ENCODE measurements at places on chromosomes 16 and 17.

DNA sequence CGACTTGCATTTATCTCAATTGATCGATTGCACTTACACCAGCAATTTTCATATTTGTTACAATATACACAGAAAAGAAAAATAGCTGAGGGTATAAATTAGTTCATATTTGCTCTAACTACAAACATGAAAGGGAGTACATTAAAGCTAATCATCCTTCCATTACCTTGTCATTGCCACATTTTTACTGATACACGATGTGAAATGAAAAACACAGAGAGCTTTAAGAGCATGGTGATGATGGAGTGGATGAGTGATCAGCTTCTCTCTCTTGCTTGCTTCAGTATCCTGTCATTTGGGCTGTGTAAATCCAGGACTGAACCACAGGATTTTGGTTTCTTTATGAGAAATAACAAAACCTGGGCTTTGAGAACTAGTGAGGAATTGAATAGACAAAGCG lies 1207.5 kb upstream of the GOT2 start:
- no peak for DNase-seq

DNA sequence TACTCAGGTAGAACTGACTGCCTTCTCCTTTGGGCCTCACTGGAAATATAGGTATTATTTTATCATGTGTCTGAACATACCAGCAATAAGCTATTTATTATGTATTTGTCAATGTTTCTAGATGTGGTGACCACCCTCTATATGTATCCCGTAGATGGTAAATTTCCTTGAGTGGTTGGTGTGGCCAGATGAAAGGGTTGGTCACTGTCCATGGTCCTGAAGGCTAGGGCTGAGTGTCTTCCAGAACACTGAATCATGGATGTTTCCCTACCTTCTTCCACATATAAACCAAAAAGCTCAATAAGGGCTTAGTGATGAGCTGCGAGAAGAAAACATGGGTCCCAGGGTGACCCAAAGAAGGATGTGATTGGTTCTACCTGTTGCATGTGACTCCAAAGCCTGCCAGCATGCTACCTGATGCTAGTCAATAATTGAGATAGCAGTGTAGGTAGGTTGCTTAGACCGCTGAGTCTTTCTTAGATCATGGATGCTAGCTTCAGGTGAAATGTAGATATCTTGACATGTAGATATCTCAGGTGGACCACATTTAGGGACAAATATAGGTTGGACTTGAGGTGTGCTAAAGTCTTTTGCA lies 150.3 kb downstream of the ASIC2 start:
- peak; percentile 33 for DNase-seq

DNA sequence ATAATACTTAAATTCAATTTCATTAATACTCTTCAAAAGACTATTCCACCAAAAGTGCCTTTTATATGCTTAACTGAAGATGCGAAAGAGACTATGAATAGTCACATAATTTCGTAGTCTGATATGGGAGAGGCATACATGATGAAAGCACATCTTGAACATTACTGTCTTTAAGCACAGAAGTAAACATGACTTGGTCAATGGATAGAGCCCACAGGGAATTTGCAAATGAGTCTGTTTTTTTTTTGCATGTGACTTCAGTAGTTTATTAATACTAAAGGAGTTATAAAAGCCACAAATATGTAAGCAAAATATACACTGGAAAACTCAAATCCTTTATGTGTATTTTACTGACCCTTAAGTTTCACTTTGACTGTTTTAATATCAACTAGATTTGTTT lies 15.9 kb downstream of the ADPRM start:
- DNase-seq: no peak

DNA sequence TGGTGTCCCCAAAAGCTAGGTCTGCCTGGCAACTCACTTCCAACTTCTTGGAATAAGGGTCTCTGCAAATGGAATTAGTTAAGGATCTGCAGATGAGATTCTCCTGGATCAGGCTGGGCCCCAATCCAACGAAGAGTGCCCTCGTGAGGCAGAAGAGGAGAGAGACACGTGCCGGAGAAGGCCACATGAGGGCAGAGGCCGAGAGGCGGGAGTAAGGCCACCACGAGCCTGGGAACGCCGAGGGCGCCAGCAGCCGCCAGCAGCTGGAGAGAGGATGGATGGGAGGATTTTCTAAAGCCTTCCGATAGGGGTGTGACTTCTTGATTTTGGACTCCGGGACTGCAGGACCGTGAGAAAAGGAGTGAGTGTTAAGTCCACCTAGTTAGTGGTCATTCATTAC lies 76.3 kb downstream of the JPH3 start:
- no peak for DNase-seq

- no peak for DNase-seq
These were observed 16.5 kb downstream of the KATNIP start for GRCh38 chr16:27566417-27566816.

DNA sequence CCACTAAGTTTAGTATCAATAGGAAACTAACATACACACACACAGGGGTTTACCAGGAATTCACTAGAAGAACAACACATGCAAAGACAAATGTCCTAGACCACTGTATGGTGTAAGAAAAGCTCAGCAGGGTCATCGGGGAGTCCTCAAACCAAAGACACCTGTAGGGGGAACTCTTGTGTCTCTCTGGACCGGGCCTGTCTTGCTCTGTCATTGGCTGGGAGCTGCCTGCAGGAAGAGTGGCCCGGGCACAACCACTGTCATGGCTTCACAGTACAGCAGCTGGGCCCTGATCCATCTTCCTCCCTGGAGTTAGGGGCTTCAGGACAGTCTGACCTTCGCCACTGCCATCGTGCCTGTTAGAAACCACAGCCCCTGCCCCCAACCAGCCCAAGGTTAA lies 263.6 kb upstream of the DYNLRB2 start:
- no peak for DNase-seq

GRCh38 chr16:4693956-4694641 lies 737 bp downstream of the NUDT16L1 start:
- peak; percentile 87 for DNase-seq

- peak; percentile 62 for DNase-seq
These were observed 236.6 kb downstream of the MRTFB start for GRCh38 chr16:14307527-14308367.

- DNase-seq: no peak
These were observed 157.4 kb downstream of the WWOX start for GRCh38 chr16:78256686-78257375.

GRCh38 chr16:11871193-11871592 lies 19.9 kb upstream of the RSL1D1 start:
- DNase-seq: no peak

DNA sequence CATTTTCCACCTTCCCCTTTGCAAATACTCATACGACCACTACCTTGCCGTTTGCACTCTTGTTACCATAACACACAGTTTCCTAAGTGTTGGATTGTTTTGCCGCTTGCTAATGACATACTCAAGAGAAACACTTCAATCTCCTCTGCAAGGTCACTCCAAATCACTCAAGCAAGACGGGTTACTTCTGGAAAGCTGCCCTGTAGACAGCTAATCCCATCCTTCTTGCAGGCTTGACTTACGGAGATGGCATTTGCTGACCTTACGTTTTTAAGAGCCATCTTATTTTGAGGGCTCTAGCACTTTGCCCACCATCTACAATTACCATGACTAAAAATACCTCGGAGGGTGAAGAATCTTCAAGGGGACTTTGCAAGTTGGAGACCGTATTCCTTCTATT lies 46.2 kb downstream of the MYH3 start:
- DNase-seq: no peak

DNA sequence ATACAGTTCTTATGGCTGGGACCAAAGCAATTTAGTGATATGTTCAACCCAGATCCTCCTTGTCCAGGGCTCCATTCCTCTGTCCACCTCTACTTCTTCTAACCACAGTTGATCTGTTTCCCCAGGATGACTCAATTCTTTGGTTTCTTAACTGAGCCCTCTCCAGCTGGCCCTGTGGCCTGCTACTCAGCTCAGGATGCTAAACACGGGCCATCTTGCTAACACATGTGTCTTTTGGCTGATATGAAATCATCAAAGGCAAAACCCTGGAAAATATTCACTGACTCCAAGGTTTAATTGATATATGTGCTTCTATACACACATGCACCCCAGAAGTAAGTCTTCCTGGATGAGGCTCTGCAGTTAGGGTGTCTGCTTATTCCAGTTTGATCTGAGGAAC lies 43.8 kb downstream of the SHISA6 start:
- no peak for DNase-seq

DNA sequence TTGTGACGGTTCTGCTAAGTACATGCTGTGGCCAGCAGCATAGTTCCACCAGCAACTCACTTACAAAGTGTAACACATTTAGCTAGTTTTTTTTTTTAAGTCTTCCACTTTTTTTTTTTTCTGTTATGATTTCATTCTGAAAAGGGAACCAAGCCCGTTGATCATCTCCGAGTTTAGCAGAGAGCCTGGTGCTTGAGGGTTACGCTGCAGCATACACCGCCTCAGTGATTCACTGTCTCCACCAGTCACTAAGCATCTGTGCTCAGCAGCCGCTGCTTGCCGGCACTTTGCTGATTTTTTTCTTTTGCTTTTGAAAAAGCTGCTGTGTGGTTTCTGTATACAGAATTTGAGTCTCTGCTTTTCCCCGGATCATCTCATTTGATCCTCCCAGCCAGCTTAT lies 194.5 kb upstream of the CDH13 start:
- peak; percentile 48 for DNase-seq

GRCh38 chr17:14308965-14309879 lies 8.3 kb downstream of the HS3ST3B1 start:
- peak; percentile 97 for DNase-seq

GRCh38 chr16:79703066-79703465 lies 102.5 kb upstream of the MAF start:
- DNase-seq: no peak

- DNase-seq: peak; percentile 45
These were observed 221.3 kb upstream of the KCNJ16 start for GRCh38 chr17:69853541-69854224.

- DNase-seq: no peak
These were observed 34.5 kb upstream of the USP22 start for GRCh38 chr17:21077281-21077680.

GRCh38 chr16:89701425-89702406 lies at the start of gene SPATA2L:
TSS of gene SPATA2L (minus strand) at chr16:89701705. CDS start at chr16:89701232, 473 bp downstream.
- peak; percentile 95 for DNase-seq

DNA sequence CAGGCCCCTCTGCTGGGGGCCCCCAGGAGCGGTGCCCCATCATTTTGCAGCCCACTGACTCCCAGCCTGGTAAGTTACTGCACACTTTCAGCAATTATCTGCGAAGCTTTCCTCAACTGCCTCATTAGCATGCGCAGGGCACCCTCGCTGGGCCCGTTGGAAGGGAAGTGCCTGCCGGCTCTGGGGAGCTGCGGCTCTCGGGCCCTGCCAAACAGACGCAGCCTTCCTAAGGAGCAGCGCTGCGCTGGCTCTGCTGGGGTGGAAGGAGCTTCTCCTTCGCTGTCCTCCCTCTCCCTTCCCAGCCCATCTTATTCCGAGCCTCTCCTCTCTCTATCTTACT lies 71.0 kb downstream of the RBBP6 start:
- DNase-seq: peak; percentile 73

DNA sequence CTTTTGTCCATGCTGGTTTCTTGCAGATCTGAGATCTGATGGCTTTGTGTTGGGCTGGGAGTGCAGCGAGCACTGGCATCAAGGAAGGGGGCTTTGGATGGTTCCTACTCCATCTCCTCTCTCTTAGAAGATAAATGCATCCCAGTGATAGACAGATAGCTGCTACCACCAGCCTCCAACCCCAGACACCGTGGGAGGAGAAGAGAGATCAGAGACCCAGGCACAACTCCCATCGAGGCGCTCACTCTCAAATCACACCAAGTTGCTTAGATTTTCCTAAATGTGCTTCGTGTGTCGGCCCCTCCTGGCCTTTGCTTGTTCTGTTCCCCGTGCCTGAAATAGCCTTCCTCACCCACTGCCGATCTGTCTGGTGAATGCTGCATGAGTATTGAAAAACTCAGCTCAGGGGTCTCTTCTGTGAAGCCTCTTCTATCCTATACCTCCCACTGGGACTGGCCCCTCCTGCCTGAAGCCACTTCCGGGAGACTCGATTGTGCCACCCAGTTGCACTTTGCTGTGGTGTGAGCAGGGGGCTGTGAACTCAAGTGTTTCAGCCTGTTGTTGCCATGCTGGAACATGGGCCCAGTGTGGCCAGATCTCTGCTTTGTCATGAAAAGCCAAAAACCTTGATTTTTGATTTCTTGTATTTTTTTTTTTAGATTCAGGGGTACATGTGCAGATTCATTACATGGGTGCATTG lies 242.7 kb downstream of the GSG1L start:
- no peak for DNase-seq

DNA sequence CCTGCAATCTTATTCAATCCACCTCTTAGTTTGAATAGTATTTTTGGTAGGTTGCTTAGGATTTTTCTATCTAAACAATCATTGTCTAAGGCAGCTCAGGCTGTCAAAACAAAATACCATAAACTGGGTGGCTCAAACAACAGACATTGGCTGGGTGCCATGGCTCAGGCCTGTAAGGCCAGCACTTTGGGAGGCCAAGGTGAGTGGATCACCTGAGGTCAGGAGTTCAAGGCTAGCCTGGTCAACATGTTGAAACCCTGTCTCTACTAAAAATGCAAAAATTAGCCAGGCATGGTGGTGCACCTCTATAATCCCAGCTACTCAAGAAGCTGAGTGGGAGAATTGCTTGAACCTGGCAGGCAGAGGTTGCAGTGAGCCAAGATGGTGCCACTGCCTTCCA lies 126.7 kb downstream of the CYLD start:
- DNase-seq: no peak

DNA sequence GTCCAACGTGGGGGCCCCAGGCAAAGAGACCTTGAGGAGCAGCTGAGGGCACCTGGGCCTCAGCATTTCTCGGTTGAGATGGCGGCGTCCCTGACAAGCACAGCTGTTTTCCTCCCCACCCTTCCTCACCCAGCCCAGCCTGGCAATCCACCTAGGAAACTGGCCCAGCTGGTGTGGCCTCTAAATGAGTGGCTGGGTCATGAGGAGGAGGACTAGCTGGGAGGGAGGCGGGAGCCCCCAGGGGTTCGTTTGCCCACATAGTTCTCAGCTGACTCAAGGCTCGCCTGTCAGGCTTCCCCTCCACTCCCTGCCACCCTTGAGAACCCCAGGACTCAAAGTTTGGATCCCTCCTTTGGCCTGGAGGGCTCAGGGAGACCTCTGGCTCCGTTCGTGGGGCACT lies 5.9 kb downstream of the RNF222 start:
- DNase-seq: peak; percentile 45

GRCh38 chr17:59149051-59149450 lies 5.9 kb downstream of the SKA2 start:
- DNase-seq: no peak

DNA sequence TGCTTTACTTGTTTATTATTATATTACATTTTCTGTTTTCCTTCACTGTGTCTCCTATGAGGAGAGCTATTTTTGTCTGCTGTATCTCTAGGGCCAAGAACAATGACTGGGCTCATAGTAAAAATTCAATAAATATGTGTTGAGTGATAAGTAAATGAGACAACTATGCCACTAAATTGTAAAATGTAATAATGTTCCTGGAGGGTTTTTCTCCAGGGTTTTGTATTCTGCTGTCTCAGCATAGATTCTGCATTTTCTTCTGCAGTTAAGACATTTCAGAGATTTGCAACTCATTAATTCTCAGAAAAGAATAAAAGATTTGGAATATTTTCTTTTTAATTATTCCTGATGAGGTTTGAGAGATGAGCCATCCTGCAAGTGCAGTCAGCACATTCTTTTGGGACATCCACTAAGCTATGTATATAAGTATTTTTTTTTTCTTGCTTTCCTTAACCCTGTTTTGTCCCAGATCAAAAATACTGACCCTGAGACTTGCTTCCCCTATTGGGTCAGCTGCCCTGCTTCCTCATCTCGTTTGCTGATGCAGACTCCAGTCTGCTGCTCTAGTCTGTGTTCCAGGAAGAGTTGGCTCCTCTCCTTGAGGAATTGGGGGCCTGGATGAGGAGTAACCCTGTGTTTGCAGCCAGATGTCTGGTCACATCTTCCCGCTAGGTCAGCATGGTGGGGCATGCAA lies 122.9 kb downstream of the ABCA8 start:
- no peak for DNase-seq

- no peak for DNase-seq
These were observed 37.1 kb downstream of the FANCA start for GRCh38 chr16:89779231-89779908.

Measured in AG20443 (cell line).